ENCODE measurements at places on chromosomes 7 and 10.

GRCh38 chr7:151553356-151553755 lies 33.7 kb upstream of the RHEB start:
- no peak for DNase-seq

DNA sequence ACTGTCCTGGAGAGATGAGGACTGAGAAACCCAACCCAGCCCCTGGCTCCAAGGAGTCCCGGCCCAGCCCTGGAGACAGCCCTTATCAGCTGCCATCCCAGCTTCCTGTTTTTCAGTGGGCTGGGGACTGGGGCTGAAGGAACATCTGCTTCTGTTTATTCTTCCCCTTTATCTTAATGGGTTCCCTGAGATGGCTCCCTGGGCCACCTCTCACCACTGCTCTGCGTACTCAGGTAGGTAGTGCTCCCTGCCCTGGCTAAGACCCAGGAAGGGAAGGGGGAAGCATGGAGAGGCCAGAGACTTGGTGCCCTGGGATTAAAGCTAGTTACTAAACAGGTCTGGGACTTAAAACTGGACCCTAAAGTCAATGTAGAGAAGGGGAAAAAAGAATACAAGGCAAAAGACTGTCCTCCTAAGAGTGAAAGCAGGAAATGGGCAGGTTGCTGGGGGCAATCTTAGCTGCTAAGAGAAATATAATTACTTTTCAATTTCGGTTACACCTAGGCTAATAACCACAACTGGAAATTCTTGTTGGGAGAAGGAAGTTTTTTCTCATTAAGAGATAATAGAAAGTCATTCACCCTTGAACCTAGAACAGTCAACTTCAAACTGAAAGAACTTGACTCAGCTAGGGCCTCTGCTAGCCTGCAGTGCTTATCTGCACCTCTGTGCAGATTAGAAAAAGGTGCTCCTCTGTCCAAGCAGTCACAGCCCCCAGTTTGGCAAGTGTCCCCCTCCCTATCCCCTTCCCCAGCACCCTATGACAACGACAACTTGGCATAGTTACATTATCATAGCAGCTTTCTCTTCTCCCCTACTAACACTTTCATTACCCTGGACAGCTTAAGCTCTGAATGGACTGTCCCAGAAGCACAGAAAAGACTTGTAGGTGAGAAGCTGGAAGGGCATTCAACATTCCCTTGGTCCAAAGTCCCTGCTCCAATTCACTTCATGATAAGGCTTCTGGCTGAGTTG lies 65.6 kb upstream of the KDM7A start:
- DNase-seq, result no peak

DNA sequence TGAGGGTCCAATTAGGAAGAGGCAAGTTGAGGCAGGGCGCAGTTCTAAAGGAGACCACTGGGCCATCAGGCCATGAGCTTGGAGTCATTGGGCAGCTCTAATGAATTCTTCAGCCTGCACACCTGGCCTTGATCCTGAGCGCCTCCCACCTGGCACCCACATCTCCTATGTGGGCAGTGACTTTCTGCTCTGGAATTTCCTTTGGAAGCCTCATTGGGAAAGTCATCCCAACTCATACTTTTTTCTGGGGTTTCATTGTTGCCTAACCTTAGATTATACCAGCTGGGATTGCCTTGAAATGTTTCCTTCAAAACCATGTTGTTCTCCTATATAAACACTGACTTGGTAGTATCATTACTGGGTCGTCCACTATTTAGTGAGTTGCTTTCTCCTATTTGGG lies 54.1 kb downstream of the PLPP4 start:
- no peak for DNase-seq

- no peak for DNase-seq
Observed at GRCh38 chr7:150998341-150998740, 7.5 kb downstream of the NOS3 start.

GRCh38 chr10:99234041-99234790 lies 1.4 kb downstream of the HPSE2 start:
- no peak for DNase-seq

GRCh38 chr7:46568420-46569132 lies 647.5 kb upstream of the IGFBP3 start:
- no peak for DNase-seq
